Memory B cell (primary cell): ENCODE measurements at places on chromosomes 2 and 18.

DNA sequence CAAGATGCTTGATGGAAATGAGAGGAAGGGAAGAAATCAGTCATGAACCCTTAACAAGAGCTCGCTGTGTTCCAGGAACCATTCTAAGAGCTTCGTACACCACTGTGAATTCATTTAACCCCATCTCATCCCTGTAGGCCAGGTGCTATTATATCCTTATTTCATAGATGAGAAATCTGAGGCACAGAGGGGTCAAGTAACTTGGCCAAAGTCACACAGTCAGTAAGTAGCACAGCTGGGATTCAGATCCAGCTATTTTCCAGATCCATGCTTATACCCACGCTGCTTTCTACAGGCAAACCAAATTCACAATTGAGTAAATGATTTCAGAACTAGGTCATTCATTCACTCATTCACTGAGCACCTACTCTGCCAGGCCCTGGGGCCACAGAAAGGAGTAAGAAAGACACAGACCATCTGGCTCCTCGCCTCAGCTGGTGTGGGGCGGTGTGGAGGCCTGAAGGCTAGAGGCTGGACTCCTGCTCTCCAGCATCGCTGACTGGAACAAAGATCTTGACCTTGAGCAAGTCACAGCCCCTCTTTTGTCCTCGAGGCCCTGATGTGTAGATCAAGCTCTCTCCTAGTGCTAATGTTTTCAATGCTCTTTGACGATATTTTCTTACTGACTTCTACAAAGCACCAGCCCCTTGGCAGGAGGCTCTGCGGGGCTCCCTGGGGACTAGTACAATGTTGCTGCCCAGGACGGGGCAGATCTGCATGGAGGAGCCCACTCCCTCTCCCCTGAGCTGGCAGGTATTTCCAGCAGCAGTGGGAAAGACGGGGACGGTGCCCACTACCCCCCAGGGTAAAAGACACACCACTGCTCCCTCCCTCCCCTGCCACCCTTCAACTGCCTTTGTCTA, 26.5 kb downstream of the STEAP3 start:
- DNase-seq, result no peak

- DNase-seq, result no peak
Observed at GRCh38 chr2:227862741-227863588, 8.5 kb upstream of the DAW1 start.

- no peak for DNase-seq
Observed at GRCh38 chr2:140696449-140696848, 1434.4 kb downstream of the LRP1B start.

- no peak for DNase-seq
Observed at GRCh38 chr2:63023444-63023843, 27.2 kb upstream of the OTX1 start.

DNA sequence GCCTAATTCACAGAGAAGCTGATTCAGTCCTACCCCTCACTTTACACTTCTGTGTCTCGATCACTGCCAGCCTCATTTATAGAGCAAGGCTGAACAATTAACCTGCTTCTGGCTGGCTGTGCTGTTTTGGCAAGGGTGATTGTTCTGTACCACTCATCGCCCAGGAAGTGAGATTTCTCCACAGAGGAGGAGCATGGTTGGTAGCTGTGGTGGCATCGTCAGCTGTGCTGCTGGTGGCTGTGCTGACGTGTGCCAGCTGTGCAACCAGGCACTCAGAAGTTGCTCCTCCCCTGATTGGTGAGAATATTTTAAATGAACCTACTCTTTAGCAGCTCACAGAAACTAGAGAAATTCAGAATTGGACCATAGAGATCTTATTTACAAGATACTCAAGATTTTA, 158.3 kb downstream of the EML6 start:
- no peak for DNase-seq
